ENCODE measurements at places on chromosomes 1 and 21.

DNA sequence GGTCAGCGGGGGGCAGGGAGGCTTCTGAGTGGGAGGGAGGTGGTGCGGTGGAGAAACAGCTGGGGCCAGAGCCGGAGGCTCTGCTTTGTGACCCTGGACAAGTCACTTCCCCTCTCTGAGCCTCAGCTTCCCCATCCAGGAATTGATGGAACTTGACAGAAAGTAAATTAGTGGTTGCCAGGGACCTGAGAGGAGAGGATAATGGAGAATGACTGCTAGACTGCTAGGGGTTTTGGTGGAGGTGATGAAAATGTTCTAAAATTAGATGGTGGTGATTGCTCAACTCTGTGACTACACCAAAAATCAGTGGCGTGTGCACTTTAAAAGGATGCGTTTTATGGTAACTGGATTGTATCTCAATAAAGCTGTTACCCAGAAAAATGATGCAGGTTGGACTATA, 100.9 kb downstream of the ARHGEF10L start:
- no peak for DNase-seq

- no peak for DNase-seq
These were observed 55.2 kb downstream of the BRWD1 start for GRCh38 chr21:39258207-39258606.

DNA sequence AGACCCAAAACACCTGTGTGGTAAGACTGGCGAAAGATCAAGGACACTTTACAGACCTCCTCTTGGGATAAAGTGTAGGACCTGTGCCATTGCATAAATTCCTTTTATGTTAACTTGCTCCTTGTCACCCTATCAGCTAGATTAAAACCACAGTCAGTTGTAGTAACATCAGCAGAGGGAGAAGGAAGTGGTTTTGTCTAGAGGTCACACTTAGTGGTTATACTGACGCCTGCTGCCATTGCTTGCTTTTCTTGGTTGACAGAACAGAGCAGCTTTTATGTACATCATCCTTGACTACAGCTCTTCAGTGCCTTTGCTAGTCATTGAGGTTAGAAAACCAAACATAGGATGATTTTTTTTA, 101.4 kb downstream of the PBX1 start:
- DNase-seq, result peak; percentile 77

DNA sequence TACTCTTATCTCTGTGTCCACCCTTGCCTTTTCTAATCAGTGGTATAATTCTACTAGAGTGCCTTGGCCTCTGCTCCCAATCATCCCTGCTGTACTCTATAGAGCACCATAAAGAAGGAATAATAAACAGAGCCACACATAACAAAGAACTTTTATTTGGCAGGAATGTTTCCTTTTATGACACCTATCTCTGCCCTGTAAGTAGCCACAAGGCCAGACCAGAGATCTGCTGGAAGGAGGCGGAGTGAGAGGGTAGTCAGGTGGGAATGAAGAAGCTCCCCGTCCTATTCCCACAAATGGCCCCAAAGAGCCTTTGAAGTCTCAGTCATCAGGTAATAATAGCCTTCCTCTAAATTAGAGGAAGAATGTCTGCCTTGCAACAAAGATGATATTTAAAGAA, 32.7 kb downstream of the WLS start:
- no peak for DNase-seq

DNA sequence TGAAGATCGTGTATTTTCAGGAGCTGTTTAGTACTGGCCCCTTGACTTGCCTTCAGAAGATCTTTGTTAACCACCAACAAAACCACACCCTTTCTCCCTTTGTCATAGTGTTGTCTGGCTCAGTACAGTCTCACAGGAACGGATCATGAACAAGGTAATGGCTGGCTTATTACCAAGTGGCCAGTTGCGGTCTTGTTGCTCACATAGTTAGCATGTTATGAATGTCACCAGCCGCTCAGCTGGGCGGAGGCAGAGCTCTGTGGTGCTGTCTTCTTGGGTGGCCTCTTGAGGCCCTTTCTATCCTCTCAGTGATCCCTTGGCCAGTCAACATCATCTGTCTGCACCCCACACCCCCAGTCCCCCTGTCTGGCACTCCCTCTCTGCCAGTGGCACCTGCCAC, 21.4 kb downstream of the CNIH3 start:
- peak; percentile 20 for DNase-seq

DNA sequence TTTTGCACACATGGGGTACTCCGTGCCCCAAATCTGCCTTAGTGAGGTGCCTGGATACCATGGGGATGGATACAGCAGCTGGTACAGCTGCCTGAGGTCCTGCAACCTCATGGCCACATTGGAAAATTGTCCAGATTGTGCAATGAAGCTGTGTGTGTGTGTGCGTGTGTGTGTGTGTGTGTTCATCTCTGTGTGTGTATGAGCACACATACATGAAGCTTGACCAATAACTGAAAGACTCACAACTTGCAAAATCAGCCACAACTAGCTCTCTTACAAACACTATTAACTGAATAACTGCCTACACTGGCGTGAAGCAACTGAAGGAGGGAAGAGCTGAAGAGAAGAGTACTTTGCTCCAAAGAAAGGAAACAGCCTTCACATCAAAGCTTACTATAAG, 78.1 kb downstream of the ERG start:
- no peak for DNase-seq

- DNase-seq, result peak; percentile 93
These were observed at the start of gene DNAJB4 for GRCh38 chr1:78004719-78005447. TSS of gene DNAJB4 (plus strand) at chr1:78004939. CDS start at chr1:78005111, 172 bp downstream.

DNA sequence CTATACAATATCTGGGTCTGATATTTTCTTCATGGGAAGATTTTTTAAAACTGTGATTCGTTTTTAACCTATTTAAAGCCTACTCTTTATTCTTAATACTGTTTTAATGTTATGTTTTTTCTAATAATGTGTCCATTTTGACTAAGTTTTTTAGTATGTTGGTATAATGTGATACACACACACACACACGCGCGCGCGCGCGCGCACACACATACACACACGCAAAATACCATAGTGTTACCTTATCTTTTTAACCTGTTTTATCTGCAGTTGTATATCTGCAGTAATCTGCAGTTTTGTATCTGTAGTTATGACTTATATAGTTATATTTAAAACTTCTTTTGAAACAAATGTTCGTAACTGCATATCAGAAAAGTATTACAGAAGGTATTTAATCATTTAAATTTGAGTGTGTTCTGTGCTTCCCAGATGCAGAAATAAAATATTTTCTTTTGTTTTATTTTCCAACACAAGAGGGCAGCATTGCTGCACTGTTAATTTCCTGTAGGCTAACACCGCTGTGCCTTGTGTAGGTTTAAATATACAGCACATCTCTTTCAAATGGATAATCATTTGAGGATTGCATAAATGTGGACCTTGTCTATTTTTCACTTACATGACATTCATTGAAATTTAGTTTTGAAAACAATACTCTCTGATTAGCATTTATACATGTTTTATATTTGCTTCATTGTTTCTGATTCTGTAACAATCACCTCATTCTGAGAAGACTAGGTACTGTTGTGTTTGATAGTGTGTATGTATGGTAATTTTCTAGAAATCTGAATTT, 166.1 kb downstream of the PDE4B start:
- peak; percentile 75 for DNase-seq

DNA sequence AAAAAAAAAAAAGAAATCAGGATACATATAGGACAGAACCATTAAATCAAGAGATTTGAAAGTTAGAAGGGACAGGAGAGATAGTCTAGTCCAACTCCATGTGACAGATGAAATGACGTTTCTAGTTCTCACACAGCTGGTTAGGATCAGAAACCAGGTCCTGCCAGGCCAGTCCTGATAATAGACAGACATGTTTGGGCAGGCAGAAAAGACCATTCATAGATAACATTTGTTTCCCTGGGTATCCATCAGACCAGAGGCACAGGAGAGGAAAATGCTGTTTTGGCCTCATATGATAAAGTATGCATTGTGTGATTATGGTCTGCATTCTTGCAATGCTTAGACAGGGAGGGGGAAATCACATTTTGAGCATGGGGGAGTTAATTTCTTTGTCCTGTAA, 29.3 kb downstream of the ZBTB8B start:
- peak; percentile 47 for DNase-seq

GRCh38 chr1:165907256-165907857, 79.9 kb downstream of the UCK2 start:
- no peak for DNase-seq

GRCh38 chr1:81920245-81920740, 119.6 kb downstream of the ADGRL2 start:
- DNase-seq, result no peak

- DNase-seq, result no peak
These were observed 116.6 kb downstream of the NTMT2 start for GRCh38 chr1:170262276-170262939.

DNA sequence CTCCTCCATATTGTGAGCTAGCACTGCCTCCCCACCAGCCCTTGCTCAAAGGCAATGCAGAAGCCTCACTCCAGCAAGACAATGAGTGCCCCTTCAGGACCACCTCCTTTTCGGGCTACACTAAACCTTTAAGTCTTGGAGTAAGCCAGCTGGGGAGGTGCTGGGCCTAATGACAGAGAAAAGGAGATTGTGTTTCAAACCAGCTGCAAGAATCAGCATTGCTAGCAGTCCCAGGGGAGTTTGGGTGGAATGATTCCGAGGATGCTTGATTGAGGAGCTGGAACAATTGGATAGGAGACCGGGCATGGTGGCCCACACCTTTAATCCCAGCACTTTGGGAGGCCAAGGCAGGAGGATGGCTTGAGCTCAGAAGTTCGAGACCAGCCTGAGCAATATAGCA, 54.1 kb upstream of the GPR37L1 start:
- no peak for DNase-seq

DNA sequence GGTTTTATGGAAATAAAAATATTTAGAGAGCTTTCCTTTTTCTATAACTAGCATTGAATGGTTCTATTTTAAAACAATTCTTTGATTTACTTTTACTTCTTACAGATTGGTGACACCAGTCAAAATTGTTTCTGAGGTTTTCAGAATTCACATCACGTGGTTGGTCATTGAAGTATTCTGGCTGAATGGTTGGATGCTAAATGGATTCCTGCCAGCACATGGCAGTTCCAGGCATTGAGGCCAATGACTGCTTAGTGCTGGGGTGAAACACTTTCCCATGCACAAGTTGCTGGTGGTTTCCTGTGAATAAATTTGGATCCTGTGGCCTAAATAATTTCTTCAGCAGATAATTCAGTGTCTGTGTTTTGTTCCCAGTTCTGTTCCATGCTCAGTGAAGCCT, 20.6 kb downstream of the NCAM2 start:
- DNase-seq, result no peak

DNA sequence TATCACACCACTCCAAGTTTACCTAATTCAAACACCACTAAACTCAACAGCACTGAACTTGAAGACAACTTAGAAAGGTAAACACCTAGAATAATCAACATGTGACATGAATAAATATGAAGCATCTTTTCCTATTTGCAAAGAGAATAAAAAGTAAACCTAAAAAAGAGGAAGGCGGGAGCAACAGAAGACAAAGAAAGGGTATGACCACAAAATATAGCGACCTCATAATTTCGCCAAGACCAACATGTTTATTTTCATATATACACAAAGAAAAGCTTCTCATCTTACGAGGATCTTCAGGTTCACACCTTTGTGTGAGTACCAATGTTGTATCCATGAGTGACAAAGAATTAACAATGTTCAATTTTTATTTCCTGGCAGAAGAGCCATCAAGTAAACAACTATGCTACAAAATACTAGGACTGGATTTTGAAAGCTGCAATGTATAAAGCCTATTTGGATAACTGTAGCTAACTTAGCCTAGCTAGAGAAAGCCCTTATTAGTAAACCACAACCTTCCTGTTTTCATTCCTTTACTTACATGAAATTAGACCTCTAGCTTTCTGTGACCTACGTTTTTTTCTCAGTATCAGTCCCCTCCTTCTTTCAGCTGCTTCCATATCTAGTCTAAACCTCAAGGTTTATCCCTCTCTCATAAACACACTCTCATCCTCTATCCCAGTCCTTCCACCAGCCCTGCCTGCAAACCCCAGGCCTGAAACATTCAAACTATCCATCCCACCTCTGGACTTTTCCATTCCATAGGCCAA, 21.3 kb upstream of the PHTF1 start:
- DNase-seq, result peak; percentile 46

GRCh38 chr1:1891349-1892078, 627 bp upstream of the GNB1 start:
- peak; percentile 83 for DNase-seq

GRCh38 chr1:56573311-56573710, 6.1 kb downstream of the PLPP3 start:
- peak; percentile 18 for DNase-seq

- DNase-seq, result no peak
These were observed 31.2 kb upstream of the IFNAR2 start for GRCh38 chr21:33198346-33199099.

DNA sequence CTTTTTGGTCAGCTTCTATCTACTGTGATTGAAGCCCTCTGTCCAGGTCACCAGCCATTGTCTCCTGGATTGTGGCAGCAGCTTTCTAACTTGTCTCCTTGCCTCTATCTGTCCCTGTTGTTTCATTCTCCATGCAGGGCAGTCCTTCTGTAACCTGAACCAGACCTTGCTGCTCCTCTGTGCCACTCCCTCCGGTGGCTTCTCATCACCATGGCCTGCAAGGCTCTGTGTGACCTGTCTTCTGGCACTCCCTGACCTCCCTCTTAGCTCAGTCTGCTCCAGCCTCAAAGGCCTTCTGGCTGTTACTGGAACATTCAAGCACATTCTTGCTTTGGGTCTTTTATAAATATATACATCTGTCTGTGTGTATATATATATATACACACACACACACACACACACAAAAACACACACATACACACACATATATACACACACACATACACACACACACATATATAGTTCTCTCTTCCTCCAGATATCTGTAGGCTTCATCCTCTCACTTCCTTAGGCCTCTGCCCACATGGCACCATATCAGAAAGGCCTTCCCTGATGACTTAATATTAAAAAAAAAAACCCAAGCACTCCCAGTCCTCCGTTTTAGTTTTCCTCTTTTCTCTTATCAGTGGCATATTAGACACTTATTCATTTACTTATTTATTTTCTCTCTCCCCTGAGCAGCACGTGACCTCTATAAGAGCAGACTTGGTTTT, 21.2 kb upstream of the JUN start:
- no peak for DNase-seq

GRCh38 chr1:42692461-42692860, 10.2 kb downstream of the YBX1 start:
- peak; percentile 41 for DNase-seq

DNA sequence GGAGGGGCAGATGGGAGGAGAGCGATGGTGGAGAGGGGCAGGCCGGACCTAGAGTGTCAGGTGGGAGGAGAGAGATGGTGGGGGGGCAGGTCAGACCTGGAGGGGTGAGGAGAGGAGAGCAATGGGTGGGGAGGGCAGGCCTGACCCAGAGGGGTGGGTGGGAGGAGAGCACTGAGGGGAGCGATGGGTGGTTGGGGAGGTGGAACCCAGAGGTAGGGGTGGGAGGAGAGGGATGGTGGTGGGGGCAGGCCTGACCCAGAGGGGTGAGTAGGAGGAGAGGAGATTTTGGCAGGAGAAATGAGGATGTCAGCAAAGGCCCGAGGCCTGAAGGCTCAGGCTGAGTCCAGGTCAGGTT, 157.3 kb upstream of the VAMP3 start:
- no peak for DNase-seq

DNA sequence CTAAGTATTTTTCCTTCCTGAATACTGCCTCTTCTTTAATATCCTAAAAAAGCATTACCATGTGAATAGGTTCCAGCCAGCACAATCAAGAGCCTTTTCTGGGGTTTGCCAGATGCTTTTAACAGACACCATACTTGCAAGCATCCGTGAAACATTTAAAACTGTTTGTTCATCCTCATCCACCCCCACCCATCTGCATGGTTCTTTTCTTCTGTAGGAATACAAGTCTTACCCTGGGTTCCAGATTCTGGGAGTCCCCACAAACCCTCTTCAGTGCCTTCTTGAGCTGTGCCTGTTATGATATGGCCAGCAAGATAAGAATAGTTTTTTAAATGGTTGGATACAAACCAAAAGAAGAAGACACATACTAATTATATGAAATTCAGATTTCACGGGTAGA, 354.9 kb upstream of the PLXNA2 start:
- no peak for DNase-seq

Data from NCI-H526 (cell line).